ENCODE measurements at places on chromosomes 3 and 15. TPM values are rescaled to one million over a fixed set of nuclear protein-coding genes. Genes with fewer than 3 reads are reported as not detected.

GRCh38 chr3:37990527-37990926, at the start of gene VILL:
Gene VILL, plus strand, starts transcription at chr3:37990786. Its CDS starts 2,887 bp downstream, at chr3:37993673.
- DNase-seq, result no peak

DNA sequence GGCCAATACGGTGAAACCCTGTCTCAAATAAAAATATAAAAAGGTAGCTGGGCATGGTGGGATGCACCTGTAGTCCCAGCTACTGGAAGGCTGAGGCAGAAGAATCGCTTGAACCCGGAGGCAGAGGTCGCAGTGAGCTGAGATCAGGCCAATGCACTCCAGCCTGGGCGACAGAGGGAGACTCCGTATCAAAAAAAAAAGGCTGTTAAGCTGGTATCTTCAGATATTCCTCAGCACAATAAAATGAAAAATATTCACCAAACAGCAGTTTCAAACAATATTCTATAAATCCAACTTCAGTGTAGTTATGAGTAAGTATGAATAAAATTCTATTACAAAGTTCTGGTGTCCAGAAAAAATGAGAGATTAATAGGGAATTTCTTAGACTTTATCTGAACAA, 14.2 kb downstream of the DENND4A start:
- DNase-seq, result no peak

- no peak for DNase-seq
Measured at GRCh38 chr3:11825301-11825700, 21.4 kb downstream of the TAMM41 start.

GRCh38 chr3:190586631-190587011, 72.7 kb downstream of the IL1RAP start:
- DNase-seq, result peak; percentile 70

DNA sequence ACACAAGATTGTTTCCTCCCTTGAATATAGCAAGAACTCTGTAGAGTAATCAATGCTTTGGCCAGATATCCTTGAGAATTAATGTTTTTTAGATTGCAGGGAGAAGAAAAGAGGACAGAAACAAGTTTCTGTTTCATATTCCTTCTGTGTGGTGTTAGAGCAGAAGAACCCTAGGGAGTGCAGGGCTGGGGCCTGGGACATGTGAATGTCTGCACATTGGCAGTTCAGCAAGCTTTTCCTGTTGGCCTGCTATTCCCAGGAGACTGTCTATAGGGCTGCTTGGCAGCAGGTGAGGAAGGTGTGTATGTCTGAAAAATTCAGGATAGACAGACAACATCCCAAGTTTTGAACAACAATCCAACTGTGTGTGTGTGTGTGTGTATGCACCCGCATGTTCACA, 13.6 kb upstream of the CNBP start:
- DNase-seq, result no peak

DNA sequence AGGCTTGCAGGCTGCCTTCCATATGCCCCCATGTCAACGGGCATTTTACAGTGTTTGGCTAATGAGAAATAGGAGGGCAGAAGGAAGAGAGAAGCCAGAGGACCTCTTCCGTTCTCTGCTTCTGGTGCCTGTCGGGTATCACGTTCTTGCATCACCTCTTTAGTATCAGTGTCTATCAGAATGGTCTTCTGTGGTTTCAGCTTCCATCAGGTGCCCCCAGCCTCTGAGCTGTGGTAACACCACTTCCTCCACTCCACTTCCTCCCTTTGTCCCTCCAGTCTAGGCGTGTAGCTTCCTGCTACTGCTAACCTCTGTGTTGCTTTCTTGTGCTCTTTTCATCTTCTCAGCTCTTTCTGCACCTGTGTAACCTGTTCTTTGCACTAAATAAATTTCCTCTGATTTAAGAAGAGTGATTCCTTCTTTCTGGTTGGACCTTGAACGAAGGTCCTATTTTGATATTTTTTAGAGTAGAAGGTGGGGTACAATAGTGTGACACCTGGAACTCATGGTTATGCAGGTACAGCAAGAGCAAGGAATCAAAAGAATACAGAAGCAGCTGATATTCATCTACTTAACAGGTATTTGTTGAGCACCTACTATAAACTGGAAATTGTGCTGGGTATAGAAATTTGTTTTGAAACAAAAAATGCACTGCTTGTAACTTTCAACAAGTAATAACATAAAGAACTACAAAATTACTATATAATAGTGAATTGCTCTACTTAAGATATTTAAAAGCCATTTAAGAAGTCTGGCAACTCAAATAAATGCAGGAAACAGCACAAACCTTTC, 27.4 kb upstream of the FOXB1 start:
- DNase-seq, result no peak

DNA sequence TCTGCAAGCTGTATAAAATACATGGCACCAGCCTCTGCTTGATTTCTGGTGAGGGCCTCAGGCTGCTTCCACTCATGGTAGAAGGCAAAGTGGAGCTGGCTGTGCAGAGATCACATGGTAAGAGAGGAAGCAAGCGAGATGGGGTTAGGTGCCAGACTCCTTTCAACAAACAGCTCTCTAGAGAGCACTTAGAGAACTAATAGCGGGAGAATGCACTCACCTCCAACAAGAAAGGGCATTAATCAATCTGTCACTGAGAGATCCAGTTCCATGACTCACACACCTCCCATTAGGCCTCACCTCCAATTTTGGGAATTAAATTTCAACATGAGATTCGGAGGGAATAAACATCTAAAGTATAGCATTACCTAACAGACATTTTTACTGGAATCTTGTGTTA, 644.1 kb upstream of the ARRDC4 start:
- no peak for DNase-seq

Gene KLHL6
- not detected for total RNA-seq

Gene VWA5B2
- not detected for total RNA-seq

Gene TYRO3
- total RNA-seq, result 5.2 TPM

Gene CEP63
- 17.8 TPM for total RNA-seq

All from kidney epithelial cell (primary cell).